Right lobe of liver (tissue), 6 donors: ENCODE measurements at places on chromosomes 12 and 14. TPM values are rescaled to one million over a fixed set of nuclear protein-coding genes. Genes with fewer than 3 reads are reported as not detected.

DNA sequence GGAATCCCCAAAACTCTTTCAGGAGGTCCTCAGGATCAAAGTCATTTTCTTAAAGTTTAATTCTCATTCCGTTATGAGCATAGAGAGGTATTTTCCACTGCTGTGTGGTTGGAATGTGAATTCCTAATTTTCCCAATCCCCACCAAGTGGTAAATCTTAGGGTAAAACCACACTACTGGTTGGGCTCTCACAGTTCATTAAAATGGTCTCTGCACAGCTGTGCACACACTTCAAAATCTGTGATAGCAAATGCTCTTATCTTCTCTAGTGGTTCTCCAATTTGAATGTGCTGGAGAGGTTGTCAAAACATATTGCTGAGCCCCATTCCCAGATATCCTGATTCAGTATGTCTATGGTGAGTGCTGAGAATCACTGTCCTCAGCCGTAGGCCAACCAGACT is 189.1 kb downstream of the BMP4 start:
- no peak for DNase-seq
- H3K27ac ChIP-seq, result no peak overlapping the region
- H3K36me3 ChIP-seq, result no peaks in the 10 kb centered on the region
- no peaks in the 10 kb centered on the region for H3K4me1 ChIP-seq
- no peaks in the 10 kb centered on the region for H3K27me3 ChIP-seq
- H3K4me3 ChIP-seq, result no peak overlapping the region

DNA sequence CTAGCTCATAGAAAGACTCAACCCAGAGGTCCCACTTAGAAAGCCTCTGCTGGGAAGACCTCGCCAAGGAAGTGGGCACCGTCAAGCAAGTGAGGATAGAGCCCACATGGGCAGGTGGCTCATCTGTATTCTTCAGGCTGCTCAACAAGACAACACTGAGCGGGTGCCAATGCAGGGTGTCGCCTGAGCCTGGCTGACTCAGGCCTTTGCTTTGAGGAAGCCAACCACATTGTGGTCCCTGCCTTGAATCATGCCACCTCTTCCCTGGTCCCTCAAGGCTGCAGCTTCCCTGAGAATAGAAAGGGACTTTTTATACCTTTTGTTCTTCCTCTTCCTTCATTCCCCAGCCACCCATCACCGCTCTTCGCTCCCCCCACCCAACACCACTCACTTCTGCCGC is 2.1 kb upstream of the RNASE13 start:
- H3K4me1 ChIP-seq, result no peaks in the 10 kb centered on the region
- no peak overlapping the region for H3K27ac ChIP-seq
- no peaks in the 10 kb centered on the region for H3K36me3 ChIP-seq
- no peak for DNase-seq
- no peak overlapping the region for H3K4me3 ChIP-seq
- no peaks in the 10 kb centered on the region for H3K27me3 ChIP-seq

The TAS2R42 gene
- not detected for total RNA-seq

- H3K4me1 ChIP-seq, result no peaks in the 10 kb centered on the region
- DNase-seq, result no peak
- H3K36me3 ChIP-seq, result no peaks in the 10 kb centered on the region
- no peak overlapping the region for H3K4me3 ChIP-seq
Observed at GRCh38 chr14:68586896-68587751, 205.7 kb downstream of the ZFP36L1 start.

The RTL1 gene
- total RNA-seq, result not detected

DNA sequence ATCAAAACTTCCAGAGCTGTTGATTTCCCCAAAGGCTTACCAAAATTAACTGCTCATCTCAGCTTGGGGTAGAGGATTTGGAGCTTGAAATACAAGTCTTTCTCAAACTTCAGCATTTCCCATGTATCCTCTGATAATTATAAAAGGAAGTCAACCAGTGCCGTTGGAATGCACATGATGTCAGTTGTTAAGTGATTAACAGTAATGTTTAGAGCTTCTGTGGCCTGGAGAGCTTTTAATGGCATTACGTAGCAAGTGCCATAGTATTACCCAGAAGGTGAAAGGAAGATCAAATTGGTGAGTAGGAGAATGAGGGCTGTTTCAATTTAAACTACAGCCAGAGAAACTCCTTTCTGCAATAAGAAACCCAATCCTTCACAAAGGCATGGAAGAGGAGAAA is 62.5 kb upstream of the PTPRR start:
- H3K4me1 ChIP-seq, result no peaks in the 10 kb centered on the region
- H3K27ac ChIP-seq, result no peak overlapping the region
- no peak overlapping the region for H3K4me3 ChIP-seq
- no peak for DNase-seq
- H3K36me3 ChIP-seq, result no peaks in the 10 kb centered on the region

The KLHL33 gene
- total RNA-seq, result 0.15 TPM

GRCh38 chr12:106114447-106115068 is 24.2 kb downstream of the NUAK1 start:
- DNase-seq, result no peak
- peak overlapping the region; percentile 79 for H3K27ac ChIP-seq
- H3K36me3 ChIP-seq, result no peaks in the 10 kb centered on the region

The VRTN gene
- total RNA-seq, result not detected

- no peak for DNase-seq
- peaks cover 3% of the 10 kb centered on the region for H3K4me1 ChIP-seq
- H3K27me3 ChIP-seq, result no peaks in the 10 kb centered on the region
- no peaks in the 10 kb centered on the region for H3K36me3 ChIP-seq
- no peak overlapping the region for H3K27ac ChIP-seq
Observed at GRCh38 chr12:661720-662486, 1.3 kb downstream of the NINJ2 start.

The MYBPC1 gene
- 0.66 TPM for total RNA-seq

DNA sequence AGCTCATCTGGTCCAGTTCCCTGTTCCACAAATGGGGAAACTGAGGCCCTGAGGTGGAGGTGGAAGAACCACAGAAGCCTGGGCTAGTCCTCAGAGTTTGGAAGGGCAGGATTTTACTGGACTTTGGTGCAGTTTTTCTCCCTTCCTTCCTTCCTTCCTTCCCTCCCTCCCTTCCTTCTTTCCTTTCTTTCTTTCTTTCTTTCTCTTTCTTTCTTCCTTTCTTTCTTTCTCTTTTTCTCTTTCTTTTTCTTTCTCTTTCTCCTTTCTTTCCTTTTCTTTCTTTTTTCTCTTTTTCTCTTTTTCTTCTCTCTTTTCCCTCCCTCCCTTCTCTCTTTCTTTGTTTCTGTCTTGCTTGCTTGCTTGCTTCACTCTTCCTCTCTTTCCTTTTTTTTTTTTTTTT is 95.7 kb upstream of the TBX3 start:
- H3K36me3 ChIP-seq, result no peaks in the 10 kb centered on the region
- no peaks in the 10 kb centered on the region for H3K27me3 ChIP-seq
- H3K4me1 ChIP-seq, result no peaks in the 10 kb centered on the region
- no peak overlapping the region for H3K27ac ChIP-seq

GRCh38 chr12:16300736-16301135 is 23.3 kb upstream of the SLC15A5 start:
- no peak overlapping the region for H3K27ac ChIP-seq
- no peak for DNase-seq
- no peaks in the 10 kb centered on the region for H3K27me3 ChIP-seq

The SNAPC1 gene
- 1.9 TPM for total RNA-seq

DNA sequence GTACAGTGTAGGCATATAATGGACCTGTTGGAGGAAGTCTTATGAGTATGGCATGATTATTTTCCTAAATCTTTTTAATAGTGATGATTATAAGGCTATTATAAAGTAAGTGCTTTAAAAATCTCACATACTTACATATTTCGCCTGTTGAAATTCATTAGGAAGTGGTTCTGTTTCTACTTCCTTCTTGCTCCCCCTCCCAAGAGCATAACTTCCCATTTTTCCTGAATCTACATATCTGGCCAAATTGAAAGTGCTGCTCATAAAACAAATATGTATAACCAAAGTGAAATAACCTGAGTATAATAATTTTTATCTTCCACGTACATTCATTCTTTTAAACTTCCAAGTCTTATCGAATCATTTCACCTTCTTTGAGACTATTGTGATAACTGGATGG is 455.6 kb upstream of the SEL1L start:
- no peaks in the 10 kb centered on the region for H3K4me1 ChIP-seq
- no peak for DNase-seq
- no peaks in the 10 kb centered on the region for H3K27me3 ChIP-seq
- H3K36me3 ChIP-seq, result no peaks in the 10 kb centered on the region
- no peak overlapping the region for H3K4me3 ChIP-seq
- H3K27ac ChIP-seq, result no peak overlapping the region
